ENCODE measurements at places on chromosomes 1 and 21. TPM values are rescaled to one million over a fixed set of nuclear protein-coding genes. Genes with fewer than 3 reads are reported as not detected.

Gene AMPD1
- not detected for polyA plus RNA-seq

Gene ATP1A4
- 0.80 TPM for polyA plus RNA-seq

Gene MAD2L2
- 52.0 TPM for polyA plus RNA-seq

GRCh38 chr1:31102501-31102950 is 37.0 kb upstream of the PUM1 start:
- no peak for DNase-seq

GRCh38 chr1:76291191-76291590 is 216.6 kb downstream of the ST6GALNAC3 start:
- DNase-seq, result no peak

- DNase-seq, result no peak
These were observed 585.6 kb downstream of the PLPP3 start for GRCh38 chr1:55993646-55994318.

GRCh38 chr1:107787299-107787698 is 177.7 kb downstream of the VAV3 start:
- DNase-seq, result no peak

GRCh38 chr1:167430134-167430848 is 88.0 kb downstream of the CD247 start:
- no peak for DNase-seq

Data from renal pelvis (tissue), 12 donors.